ENCODE measurements at places on chromosomes 5 and 9.

GRCh38 chr5:172859966-172860365 lies 25.9 kb downstream of the ERGIC1 start:
- no peak for DNase-seq

DNA sequence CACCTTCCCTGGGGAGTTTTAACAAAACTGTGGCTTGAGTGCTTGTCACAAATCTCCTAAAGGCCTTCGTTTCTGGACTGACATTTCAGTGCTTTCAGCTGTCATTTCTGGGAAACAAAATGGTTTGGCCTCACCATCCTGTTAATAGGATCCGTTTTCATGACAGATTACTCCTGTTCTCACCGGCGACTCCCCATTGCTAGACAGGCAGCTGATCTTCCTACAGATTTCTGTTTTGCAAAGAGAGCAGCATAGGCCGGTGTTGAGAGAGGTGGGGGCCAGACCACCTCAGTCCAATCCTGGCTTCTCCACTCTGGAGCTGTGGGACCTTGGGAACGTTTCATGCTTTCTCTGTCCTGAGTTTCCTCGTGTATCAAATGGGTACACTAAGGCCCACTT lies 75.5 kb upstream of the OTULINL start:
- no peak for DNase-seq

- no peak for DNase-seq
Measured at GRCh38 chr5:55564721-55565120, 30.0 kb upstream of the PLPP1 start.

GRCh38 chr5:159163701-159164046 lies 45.7 kb downstream of the RNF145 start:
- DNase-seq, result no peak
